ENCODE measurements at places on chromosomes 13 and 19.

DNA sequence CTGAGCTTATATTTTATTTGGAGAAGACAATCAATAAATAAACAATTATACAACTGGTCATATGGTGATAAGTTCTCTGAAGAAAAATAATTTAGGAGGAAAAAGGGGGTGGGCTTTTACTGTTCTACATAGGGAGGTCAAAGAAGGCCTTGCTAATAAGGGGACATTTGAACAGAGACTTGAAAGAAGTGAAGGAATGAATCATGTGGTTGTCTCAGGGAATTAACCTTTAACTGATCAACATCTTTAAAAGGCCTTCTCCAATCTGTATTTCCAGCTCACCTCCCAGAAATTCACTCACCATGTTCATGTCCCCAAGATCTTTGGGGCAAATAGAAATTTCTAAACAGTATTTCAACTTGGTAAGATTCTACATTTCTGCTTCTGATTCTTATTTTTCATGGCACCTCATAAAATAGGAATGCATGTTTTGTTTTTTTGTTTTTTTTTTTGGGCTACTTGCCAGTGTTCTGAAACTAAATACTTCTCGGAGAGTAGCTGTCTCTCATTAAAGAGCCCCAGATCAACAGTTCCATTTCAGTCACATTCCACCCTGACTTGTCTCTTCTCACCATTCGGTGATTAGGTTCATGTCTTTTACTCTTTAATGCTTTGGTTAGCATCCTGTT, 19.2 kb upstream of the LPAR6 start:
- DNase-seq, result no peak

DNA sequence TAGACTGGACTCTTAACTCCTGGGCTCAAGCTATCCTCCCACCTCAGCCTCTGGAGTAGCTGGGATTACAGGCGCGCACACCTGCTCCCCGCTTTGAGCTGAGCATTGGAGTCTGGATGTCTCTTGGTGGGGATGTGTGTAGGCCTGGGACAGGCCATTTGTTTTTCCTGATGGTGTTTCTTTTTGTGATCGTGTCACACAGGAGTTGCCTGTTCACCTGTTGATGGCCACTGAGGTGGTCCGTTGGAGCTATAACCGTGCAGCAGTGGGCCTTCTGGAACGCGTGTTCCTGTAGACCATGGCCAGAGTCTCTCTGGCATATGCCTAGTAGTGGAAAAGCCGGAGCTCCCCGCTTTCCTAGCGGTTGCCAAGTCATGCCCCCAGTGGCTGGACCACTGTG, 3.5 kb downstream of the PAK4 start:
- DNase-seq, result no peak

DNA sequence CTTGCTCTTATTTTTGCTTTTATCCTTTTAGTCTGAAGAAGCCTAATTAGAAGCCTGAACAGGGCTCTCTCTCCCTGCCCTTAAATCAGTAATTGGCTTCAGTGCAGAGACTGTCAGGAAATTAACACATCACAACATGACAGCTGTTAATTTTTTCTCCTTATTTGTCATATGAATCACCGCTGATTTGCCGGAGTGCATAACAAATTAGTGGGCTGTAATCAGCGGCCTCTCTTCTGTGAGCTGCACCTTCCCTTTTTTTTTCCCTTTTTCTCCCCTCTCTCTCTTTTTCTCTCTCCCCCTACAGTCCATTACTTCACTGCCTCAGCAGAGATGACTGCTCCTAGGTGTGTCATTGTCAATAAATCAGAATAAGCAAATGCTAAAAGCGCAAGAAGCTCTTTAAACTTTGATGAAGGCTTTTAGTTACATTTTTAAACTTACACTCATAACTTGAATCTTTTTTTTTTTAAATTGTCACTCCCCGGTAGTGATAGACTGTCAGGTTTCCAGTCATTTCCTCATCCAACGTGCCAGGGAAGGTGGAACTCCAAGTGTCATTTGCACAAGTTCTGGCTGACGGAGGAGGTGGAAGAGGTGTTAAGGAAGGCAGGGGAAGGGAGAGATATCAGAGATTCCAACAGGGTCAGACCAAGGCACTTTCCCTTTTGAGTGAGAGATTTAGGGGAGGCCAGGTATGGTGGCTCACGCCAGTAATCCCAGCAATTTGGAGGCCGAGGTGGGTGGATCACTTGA, 197.1 kb upstream of the TSHZ3 start:
- no peak for DNase-seq

- no peak for DNase-seq
These were observed 3.0 kb upstream of the PGLYRP1 start for GRCh38 chr19:46025835-46026234.

DNA sequence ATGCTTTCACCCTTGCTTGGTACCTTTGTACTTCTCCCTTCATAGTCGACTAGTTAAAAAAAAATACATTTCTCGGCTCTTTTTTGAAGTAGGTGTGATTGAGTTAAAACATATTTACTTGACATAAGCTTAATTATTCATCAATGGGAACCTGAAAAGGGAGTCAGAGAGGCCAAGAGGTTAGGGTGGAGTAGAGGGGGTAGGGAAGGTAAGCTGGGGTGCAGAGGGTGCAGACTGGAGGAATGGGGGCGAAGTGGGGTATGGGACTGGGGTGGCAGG, 701 bp upstream of the HIF3A start:
- DNase-seq, result no peak

DNA sequence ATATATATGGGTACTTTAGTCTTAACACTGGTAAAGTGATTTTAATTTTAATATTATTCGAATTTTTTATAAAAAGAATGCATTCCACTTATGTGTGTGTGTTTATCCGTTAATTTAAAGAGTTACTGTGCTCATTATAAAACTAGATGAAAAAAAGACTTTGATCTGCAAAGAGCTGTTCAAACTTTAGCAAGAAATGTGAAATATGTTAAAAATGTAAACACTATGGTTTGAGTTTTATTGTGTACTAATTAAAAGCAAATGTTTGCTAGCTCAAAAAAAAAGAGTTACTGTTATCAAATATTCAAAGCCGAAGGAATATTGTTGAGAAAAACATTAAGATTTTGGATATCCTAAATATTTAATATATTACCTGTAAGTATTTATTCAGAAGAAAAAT, 34.5 kb downstream of the UFM1 start:
- DNase-seq, result no peak

GRCh38 chr13:101092985-101093384, 323.3 kb downstream of the NALCN start:
- DNase-seq, result no peak

DNA sequence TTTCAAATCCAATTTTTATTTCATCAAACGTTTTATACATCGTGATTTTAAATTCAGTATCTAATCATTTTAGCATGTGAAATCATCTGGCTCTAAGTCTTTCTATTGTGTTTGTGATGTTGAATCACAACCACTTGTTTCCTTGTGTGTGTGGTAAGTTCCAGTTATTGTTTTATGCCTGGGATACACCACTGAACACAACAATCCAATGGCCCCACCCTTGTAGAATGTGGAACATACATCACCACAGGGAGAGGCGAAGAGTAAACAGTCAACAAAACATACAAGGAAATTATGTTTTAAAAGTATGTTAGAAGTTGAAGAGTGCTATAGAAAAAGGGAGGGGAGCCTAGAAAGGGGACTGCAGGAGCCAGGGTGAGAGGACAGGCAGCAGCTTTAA, 100.5 kb downstream of the EPSTI1 start:
- DNase-seq, result no peak

- DNase-seq, result no peak
These were observed 13.0 kb upstream of the SLC35E1 start for GRCh38 chr19:16585094-16585801.

DNA sequence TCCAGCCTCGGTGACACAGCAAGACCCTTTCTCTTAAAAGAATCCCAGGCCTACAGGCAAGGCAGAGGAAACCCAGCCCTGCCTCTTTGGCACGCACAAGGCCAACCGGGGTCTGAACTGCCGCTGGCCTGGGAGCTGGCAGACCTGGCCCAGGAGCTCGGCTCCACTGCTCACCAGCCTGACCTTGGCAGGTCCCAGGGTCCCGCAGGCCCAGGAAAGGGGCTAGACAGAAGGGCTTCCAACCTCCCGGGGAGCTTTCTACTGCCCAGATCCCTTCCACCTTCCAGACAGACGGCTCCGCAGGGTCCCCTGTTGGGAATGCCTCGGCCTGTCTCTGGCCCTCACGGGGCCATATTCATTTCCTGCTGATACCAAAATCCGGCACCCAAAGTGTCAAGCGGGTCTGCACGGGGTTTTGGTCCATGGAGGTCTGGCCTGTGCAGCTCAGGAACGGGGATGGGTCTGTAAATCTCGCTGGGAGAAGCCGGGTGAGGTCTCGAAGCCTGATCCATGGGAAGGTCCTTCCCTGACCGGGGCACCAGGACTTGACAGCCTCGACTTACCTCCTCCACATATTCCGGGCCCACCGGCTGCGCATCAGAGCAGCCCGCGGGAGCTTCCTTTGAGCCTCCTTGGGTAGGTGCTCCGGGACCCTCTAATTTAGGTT, 36.6 kb upstream of the MATK start:
- no peak for DNase-seq

DNA sequence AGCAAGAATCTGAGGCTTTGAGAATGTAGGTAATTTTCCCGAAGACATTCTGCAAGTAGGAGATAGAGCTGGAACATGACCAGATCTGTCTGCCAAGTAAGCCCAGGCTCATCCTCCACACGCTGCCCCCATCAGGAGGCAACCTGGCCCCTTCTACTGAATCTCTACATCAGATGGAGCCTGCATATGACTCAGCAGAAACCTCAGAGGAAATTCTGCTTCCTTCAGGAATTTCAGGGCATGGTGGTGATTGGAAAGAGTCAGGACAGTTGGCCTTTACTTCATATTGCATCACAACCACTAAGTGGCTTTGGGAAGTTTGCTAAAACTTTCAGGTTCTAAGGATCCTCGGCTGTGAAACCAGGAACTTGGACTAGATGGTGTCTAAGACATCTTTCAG, 85.2 kb downstream of the LRRC63 start:
- DNase-seq, result no peak

DNA sequence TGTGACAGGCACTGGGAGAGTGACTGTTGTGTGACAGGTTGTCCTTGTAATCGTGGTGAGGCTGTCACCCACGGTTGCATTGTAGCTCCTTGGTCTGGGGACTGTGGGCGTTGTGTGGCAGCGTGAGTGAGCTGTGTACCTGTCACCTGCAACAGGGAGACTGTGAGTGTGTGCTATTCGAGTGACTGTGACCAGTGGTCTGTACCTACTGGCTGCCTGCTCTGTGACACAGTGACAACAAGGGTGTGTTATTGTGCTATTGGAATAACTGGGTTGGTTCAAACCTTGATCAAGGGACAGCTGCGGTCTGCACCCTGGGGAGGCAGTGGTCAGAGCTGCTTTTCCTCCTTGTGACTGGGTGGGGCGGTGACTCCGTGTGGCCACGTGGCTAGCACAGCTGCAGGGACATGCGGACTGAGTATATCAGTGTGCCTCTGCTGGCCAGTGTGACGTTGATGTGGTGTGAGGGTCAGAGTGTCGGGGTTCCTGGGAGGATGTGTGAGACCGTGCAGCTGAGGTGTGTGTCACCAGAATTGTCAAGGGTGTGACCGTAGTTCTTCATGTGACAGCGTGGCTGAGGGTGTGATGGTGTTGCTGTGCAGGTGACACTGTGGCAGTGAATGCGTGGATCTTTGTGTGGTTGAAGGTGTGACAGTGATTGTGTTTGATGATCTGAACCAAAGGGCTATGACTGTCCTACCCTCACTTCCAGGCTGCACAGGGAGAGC, 10.1 kb upstream of the NFIX start:
- peak; percentile 78 for DNase-seq

DNA sequence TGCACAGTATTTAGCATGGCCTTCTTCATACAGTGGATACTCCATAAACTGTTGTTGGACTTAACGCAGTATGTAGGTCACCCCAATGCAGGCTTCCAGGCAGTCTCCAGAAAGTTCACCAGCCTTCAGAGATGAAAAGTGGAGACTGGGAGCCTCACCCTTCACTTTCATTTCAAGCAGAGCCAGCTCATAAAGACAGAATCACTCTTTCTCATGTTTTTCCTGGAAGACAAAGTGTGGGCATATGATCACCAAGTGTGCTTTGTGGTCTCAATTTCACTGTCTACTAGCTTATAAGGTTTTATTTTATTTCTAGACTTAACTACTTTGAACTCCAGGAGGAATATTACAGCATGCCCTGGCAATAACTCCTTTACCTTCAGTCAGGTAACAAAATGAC, 26.3 kb upstream of the TNFSF11 start:
- DNase-seq, result no peak

- no peak for DNase-seq
These were observed 74.9 kb downstream of the SIPA1L3 start for GRCh38 chr19:37981785-37982475.

GRCh38 chr19:34066007-34066643, 106.2 kb upstream of the LSM14A start:
- DNase-seq, result no peak

DNA sequence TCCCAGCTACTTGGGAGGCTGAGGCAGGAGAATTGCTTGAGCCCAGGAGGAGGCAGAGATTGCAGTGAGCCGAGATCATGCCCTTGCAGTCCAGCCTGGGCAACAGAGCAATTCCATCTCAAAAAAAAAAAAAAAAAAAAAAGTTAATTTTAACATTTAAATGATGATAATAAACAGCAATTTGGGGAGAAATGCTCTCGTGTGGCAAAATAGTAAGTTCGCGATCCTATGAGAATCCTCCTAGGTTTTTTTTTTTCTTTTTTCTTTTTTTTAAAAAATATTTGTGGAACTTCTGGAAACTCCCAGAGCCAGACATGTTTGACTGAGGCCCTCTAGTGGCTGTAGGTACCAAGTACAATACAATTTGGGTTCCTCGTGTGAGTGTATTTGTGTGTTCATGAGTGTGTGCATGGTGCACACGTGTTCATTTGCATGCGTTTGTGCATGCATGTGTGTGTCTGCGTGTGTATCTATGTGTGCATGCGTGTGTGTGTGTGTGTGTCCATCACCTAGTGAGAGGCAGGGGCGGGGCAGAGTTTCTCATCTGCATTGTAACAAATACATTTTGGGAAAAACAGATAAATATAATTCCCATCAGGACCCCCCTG, 31.2 kb downstream of the TMPRSS9 start:
- DNase-seq, result peak; percentile 86

DNA sequence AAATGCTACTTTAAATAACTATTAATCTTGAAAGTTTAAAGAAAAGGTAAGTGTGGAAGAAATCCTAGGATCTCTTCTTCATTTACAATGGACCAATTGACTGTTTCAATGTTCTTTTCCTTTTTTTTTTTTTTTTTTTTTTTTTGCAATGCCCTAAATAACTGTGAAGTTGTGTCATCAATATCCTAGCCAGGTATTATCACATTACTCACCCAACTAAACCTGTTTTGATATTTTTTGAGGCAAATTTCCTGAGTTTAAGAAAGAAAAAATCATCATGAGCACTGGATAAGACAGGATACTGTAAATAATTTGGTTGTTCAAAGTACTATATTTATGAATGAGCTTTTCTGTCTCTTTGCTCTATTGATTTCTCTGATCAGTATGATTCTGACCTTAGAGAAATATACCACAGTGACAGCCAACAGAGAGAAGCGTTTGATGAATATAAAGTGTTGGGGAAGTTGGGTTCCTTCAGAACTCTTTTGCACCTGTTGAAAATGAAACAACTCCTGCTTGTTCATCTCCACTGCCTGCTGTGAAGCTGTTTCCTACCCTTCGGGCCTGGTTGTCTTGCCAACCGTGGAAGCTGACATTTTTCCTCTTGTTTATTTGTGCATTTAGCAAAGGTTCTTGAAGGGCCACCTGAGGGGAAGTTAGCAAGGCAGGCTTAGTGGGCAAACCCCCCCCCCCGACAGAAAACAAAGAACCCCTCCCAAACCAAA, 1220.5 kb upstream of the SLC10A2 start:
- DNase-seq, result peak; percentile 94

Measured in NCI-H1417 (cell line).